ENCODE measurements at places on chromosomes 3 and 15.

DNA sequence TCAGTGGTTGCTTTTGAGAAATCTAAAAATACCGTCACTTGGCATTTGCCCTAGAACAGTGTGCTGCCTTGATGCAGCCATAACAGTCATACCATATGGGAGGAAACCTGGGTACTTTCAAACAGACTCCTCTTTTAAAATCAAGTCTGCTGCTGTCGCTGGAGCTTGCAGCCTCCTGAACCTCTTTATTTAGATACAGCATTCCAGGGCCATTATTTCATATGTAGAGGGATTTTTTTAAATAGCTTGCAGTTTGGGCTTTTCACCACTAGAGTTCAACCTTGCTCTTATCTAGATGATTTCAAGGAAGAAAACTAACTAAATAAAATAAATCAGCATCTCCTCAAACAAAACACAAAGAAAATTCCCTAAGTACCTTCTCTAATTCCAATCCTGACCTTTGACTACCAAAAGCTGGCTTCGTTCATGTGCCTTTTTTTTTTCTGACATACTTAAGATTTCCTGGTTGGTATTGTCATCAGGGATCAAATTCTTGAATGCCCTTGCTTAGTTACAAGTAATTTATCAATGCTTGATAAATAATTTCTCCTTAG is 111.6 kb downstream of the KBTBD8 start:
- DNase-seq = peak; percentile 52

GRCh38 chr3:31648286-31648968 is 115.7 kb downstream of the STT3B start:
- DNase-seq = no peak

DNA sequence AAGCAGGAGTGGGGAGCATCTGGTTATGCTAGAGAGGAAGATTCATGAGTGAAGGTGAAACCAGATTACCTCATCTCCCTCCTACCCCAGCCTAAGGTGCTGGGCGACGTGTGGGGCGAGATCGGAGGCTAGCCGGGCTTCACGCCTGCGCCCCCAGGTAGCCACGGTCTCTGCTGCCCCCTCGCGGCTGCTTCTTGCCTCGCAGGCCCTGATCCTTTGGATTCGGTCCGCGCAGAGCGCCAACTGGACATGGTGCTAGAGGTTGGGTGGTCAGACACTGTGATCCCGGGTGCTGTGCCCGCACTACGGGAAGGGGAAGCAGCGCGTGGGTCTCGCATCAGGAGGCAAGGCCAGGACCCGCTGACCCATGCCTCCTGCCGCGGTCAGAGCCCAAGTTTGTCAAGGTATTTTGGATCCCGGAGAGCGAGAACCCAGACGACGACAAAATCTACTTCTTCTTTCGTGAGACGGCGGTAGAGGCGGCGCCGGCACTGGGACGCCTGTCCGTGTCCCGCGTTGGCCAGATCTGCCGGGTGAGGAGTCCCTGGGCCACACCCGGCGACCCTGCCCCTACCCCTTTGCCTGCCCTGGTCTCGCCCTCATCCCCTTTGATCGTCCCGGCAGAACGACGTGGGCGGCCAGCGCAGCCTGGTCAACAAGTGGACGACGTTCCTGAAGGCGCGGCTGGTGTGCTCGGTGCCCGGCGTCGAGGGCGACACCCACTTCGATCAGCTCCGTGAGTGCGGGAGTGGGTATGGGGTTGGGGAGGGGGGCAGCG is 4.2 kb downstream of the SEMA3B start:
- peak; percentile 89 for DNase-seq

DNA sequence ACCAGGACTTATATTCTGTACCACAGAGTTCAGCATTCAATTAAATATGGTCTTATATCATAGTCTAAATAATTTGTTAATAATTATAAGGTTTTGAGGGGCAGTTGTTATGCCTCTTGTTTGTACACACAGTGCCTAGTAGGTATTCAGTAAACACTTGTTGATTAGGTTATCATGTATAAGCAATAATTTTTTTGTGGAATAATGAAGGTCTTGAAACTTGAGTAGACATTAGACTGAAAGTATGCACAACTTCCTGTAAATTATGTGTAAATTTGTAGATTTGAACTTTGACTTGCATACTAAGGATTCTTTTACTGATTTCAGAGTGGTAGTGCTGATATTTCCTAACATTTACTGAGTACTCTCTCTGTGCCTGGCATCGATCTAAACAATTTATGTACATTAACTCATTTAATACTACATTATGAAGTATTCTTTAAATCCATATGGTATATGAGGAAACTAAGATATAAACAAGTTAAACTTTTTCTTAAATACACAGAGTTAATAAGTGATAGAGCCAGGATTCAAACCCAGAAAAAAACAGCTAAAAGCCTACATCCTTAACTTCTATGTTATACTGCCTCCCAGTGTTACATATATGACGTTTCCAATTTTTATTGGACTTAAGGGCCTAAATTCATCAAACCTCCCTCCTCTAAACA is 65.1 kb downstream of the GLCE start:
- DNase-seq = peak; percentile 26

GRCh38 chr3:169362868-169363267 is 300.6 kb downstream of the MECOM start:
- no peak for DNase-seq

GRCh38 chr3:63679186-63679585 is 26.7 kb downstream of the SNTN start:
- no peak for DNase-seq

- no peak for DNase-seq
These were observed 17.0 kb upstream of the ACTC1 start for GRCh38 chr15:34812369-34812768.

GRCh38 chr3:27779176-27779575 is 57.1 kb upstream of the EOMES start:
- no peak for DNase-seq

- no peak for DNase-seq
These were observed 113.9 kb upstream of the HES1 start for GRCh38 chr3:194022052-194022451.

DNA sequence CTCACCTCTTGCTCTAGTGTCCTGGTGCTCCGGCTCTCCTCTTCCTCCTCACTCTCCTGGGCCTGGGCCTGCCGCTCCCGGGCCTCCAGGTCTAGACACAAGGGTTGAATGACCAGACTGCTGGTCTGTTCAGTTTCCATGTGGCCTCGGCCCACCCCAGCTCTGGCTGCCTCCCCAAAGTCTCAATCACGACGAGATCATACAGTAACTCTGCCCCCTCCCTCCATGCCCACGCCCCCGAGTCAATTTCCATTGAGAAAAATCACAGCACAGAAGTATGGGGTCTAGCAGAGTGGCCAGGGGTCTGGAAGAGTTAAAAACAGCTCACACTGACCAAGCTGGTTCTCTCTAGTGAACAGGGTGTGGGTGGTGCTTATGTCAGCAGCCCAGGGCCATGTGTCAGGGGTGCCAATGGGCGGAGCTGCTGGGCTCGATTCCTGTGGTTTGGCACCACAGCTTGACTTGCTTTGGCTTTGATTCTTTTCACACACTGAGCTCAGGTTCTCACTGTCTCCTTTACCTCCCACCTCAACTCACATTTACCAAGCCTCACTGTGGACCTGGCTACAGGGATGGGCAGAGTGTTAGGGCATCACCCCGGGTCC is 6.9 kb downstream of the C15orf62 start:
- DNase-seq = no peak

DNA sequence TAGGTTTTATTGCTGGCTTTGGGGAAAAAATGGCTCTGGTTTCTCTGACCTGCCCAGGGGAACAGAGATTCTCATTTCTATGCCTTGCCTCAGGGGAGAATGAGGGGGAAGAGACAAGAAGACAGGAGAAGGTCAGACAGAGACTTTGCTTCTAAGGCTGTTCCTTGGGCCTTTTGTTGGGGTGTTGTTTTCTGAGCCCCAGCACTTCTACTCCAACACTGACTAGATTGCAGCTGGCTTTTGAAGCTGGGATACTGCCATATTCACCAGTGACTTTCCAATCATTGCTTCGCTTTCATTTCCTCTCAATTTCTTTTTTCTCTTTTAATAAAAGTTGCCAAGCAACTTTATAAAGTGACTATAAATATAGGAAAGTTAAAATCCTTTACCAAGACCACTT is 143.2 kb upstream of the ARHGEF26 start:
- no peak for DNase-seq

GRCh38 chr15:45185903-45186770 is 1.6 kb downstream of the SHF start:
- DNase-seq = no peak

- no peak for DNase-seq
These were observed 39.6 kb downstream of the KBTBD12 start for GRCh38 chr3:127954640-127955039.
